ENCODE measurements at places on chromosomes 5 and 9. TPM values are rescaled to one million over a fixed set of nuclear protein-coding genes. Genes with fewer than 3 reads are reported as not detected.

DNA sequence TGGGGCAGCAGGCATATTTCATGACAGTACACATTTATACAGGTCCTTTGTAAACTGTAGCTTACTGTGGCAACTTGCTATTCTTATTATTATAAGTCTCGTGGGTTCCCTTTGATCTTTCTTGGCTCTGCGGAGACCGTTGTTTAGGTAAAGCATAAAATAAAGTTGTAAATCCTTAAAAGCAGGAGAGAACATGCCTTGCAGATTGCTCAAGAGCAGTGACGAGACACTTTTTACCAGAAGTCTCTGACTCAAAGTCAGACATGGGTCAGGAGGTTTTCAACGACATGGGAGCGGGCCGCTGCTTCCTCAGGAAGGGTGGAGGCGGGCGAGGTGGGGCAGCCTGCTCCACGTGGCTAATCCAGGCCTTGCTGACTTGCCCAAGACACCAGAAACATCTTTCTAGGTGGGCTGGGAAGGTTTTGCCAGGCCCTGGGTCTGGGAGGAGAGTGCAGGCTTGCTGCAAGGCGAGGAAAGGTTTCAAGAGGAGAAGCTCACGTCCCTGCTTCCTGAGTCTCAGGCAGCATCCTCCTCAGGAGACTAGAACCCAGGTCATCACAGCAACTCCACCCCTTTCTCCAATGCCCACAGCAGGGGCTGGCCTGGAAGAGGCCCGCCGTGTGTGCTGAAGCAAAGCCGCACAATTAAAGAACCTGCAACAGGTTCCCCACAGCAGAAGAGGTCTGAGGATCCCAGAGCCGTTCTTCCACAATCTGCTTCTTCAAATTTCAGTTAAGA lies 6.5 kb downstream of the TBC1D2 start:
- no peaks in the 10 kb centered on the region for H3K27me3 ChIP-seq
- peaks cover 25% of the 10 kb centered on the region for H3K36me3 ChIP-seq
- H3K27ac ChIP-seq = peak overlapping the region; percentile 85
- DNase-seq = peak; percentile 94
- peaks cover 51% of the 10 kb centered on the region for H3K4me1 ChIP-seq

- H3K27ac ChIP-seq = no peak overlapping the region
- no peaks in the 10 kb centered on the region for H3K27me3 ChIP-seq
- H3K4me3 ChIP-seq = no peak overlapping the region
- H3K36me3 ChIP-seq = no peaks in the 10 kb centered on the region
- no peaks in the 10 kb centered on the region for H3K4me1 ChIP-seq
Measured at GRCh38 chr5:161481922-161482321, 64.6 kb downstream of the GABRB2 start.

GRCh38 chr5:109562441-109562840 lies 127.3 kb upstream of the MAN2A1 start:
- no peak for DNase-seq
- H3K27ac ChIP-seq = no peak overlapping the region
- no peaks in the 10 kb centered on the region for H3K4me1 ChIP-seq
- no peaks in the 10 kb centered on the region for H3K36me3 ChIP-seq

GRCh38 chr5:72835633-72836032 lies 19.2 kb downstream of the TNPO1 start:
- no peak overlapping the region for H3K4me3 ChIP-seq
- H3K27me3 ChIP-seq = no peaks in the 10 kb centered on the region
- DNase-seq = no peak
- H3K27ac ChIP-seq = no peak overlapping the region
- H3K4me1 ChIP-seq = peaks cover 21% of the 10 kb centered on the region

DNA sequence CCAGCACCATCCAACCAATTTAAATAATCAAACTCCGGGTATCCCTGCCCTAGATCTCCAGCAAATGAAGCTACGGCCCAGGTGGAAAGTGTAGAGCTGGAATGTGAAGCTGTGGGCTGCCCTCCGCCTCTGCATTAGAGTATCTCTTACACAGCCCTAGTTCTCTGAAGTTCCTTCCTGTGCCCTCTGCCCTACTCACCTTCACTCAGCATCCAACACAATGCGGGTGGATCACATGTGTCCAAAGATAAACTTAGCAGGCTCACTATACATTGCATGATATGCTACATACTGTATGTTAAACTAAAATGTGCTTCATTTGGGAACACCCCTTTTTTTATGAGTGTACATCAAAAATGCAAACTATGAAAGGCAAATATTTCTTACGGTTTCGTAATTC lies 70.0 kb upstream of the RAD23B start:
- no peak overlapping the region for H3K4me3 ChIP-seq
- H3K4me1 ChIP-seq = peaks cover 5% of the 10 kb centered on the region
- H3K27ac ChIP-seq = no peak overlapping the region

DNA sequence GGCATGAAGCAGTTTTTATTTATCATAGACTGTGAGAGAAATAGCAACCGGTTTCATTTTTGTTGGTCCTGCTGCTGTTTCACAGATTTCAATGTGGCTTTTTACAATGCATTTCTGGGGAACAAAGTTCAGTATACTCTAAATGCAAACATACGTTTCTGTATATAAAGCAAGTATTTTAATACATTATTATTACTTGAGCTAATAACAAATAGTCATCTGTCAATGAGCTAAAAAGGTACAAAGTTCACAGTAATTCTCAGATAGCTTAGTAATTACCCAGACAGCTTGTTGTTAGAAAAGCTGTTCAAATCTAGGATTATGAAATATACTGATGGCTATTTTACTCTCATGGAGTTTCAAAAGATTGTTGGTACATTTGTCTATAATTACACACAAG lies 50.8 kb downstream of the PBX3 start:
- H3K36me3 ChIP-seq = no peaks in the 10 kb centered on the region
- H3K27ac ChIP-seq = no peak overlapping the region
- peaks cover 7% of the 10 kb centered on the region for H3K4me1 ChIP-seq
- no peak for DNase-seq
- H3K4me3 ChIP-seq = no peak overlapping the region

DNA sequence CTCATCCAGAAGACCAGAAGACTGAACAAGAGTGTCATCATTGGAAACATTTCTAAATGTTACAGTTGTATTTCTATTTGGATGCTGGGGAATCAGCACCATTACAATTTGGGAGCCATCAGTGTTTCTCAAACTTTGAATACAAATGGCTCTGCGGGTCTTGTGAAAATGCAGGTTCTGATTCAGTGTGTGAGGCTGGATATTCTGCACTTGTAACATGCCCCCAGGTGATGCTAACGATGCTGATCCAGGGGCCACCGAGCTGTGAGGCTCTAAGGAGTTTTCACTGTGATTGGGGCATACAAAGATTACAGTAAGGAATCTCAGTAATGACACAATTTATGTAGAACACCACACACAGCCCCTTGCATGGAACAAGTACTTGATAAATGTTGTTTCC lies 167.7 kb downstream of the ACTL7B start:
- no peaks in the 10 kb centered on the region for H3K27me3 ChIP-seq
- no peak overlapping the region for H3K4me3 ChIP-seq
- no peaks in the 10 kb centered on the region for H3K4me1 ChIP-seq
- no peaks in the 10 kb centered on the region for H3K36me3 ChIP-seq

DNA sequence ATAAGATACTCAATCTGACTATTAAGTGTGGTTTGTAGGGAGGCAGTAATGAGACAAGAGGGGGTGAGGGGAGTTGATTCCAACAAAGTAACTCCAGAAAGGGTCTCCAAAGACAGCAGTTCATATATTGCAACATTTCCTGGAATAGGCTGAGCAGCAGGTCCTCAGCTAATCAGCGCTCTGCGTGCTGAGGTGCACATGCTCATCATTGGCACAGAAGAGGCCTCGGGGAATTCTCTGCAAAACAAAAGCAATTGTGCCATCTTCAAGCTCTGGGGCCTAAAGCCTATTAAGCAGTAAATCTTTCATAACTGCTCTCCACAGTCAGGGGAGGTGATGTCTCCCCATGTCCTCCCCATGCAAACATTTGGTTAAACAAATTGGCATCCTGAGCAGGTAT lies 357.3 kb downstream of the SPOCK1 start:
- no peaks in the 10 kb centered on the region for H3K36me3 ChIP-seq
- H3K4me3 ChIP-seq = no peak overlapping the region
- H3K27ac ChIP-seq = no peak overlapping the region
- no peaks in the 10 kb centered on the region for H3K27me3 ChIP-seq

DNA sequence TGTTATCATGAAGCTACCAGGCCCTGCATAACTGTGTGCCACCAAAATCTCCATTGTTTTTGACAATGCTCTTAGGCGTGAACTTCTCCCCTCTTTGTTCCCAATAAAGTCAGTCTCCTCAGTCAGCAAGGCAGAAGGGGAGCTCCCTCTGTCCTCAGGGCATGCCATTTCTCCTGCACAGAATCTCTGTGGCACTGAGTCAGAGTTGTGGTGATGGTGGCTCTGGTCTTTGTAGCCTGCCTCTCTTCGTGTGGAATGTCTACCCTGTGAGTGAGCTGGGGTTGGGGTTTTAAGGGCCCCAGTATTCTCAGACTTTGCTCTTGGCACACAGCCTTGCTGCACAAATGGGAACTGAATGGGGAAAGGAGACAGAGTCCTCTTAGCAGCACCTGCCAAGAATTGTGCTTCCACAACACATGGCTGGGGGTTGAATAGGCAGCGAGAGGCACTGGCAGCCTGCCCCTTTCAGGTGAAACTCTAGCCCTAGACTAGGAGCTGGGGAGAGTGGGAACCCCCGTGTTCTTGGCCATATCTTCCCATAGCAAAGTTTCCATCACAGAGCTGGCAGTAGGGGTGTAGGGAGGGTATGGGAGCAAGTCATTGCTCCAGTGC lies 146.6 kb downstream of the SH3GL2 start:
- no peaks in the 10 kb centered on the region for H3K27me3 ChIP-seq
- H3K36me3 ChIP-seq = no peaks in the 10 kb centered on the region
- H3K27ac ChIP-seq = no peak overlapping the region
- no peak overlapping the region for H3K4me3 ChIP-seq
- DNase-seq = no peak

DNA sequence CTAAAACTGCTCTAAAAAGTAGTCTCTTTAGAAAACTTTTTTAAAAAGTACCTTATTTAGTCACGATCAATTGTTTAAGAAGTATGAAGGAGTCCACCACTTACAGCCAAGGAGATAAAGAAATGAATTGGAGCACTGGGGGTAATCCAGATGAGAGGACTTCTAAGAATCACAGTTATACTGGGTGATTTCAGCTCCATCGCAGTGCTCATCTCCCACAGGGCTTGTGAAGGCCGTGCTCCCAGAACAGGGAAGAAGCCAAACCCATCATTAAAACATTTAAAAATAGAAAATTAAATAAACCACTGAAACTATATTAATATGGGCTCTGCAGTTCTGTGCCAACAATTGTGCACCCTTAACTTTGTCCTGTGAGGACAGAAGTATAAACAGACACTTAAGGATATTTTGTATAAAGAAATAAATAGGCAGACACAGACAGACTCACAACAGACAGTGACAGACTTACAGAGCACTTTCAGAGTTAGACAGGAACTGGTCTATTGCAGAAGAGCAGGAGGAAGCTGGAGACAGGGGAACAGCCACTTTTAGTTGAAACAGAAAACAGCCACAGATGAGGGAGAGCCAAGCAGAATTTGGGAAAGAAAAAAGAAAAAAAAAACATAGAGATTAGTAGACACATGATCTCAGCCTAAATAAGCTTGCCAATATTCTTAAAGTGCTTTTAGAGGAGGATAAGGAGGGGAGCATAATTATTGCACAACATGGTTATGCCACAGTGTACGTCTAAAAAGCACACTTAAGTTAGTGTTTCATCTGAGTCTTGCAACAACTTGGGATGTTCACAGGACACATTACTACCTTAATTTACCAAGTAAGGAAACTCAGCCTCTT lies 81.8 kb downstream of the FBXO38 start:
- H3K4me3 ChIP-seq = no peak overlapping the region
- H3K27me3 ChIP-seq = no peaks in the 10 kb centered on the region
- H3K27ac ChIP-seq = no peak overlapping the region
- no peaks in the 10 kb centered on the region for H3K36me3 ChIP-seq
- H3K4me1 ChIP-seq = peaks cover 12% of the 10 kb centered on the region
- no peak for DNase-seq

GRCh38 chr9:81819155-81819554 lies 109.1 kb upstream of the SPATA31D4 start:
- no peaks in the 10 kb centered on the region for H3K36me3 ChIP-seq
- no peaks in the 10 kb centered on the region for H3K27me3 ChIP-seq
- no peak for DNase-seq
- H3K4me3 ChIP-seq = no peak overlapping the region
- no peak overlapping the region for H3K27ac ChIP-seq
- H3K4me1 ChIP-seq = peaks cover 6% of the 10 kb centered on the region

DNA sequence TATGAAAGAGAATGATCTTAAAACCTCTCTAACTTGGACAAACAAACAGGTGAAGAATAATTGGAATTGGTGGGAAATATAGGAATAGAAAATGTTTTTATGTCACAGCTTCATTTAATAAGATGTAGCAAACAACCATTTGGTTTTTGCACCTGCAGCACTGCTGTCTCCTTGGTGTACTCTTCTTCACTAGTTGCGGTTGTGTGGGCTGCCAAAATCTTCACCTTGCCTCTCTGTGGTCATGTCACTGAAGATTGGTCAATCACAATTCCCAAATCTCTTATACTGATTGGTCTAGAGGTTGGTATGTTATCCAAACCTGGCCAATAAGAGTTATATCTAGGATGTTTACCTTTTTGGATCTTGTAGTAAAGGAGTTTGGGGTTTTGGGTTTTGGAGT lies 88.7 kb downstream of the FGF10 start:
- no peaks in the 10 kb centered on the region for H3K4me1 ChIP-seq
- no peak overlapping the region for H3K4me3 ChIP-seq
- DNase-seq = no peak
- H3K27me3 ChIP-seq = no peaks in the 10 kb centered on the region
- no peaks in the 10 kb centered on the region for H3K36me3 ChIP-seq
- H3K27ac ChIP-seq = no peak overlapping the region

Gene INSYN2B
- 0.17 TPM for total RNA-seq

Gene SOHLH1
- not detected for total RNA-seq

Gene URM1
- total RNA-seq = 56.5 TPM

Gene GMCL2
- not detected for total RNA-seq

Gene PDE8B
- 4.9 TPM for total RNA-seq

Measured in upper lobe of right lung (tissue), 1 donor.